ENCODE measurements at places on chromosomes 2 and 18.

GRCh38 chr2:23386339-23387220, 1.6 kb downstream of the KLHL29 start:
- H3K27me3 ChIP-seq: peaks cover 66% of the 10 kb centered on the region
- DNase-seq: peak; percentile 67
- H3K36me3 ChIP-seq: no peaks in the 10 kb centered on the region
- peak overlapping the region; percentile 22 for H3K27ac ChIP-seq
- H3K4me3 ChIP-seq: peak overlapping the region; percentile 93
- H3K4me1 ChIP-seq: peaks cover 25% of the 10 kb centered on the region

DNA sequence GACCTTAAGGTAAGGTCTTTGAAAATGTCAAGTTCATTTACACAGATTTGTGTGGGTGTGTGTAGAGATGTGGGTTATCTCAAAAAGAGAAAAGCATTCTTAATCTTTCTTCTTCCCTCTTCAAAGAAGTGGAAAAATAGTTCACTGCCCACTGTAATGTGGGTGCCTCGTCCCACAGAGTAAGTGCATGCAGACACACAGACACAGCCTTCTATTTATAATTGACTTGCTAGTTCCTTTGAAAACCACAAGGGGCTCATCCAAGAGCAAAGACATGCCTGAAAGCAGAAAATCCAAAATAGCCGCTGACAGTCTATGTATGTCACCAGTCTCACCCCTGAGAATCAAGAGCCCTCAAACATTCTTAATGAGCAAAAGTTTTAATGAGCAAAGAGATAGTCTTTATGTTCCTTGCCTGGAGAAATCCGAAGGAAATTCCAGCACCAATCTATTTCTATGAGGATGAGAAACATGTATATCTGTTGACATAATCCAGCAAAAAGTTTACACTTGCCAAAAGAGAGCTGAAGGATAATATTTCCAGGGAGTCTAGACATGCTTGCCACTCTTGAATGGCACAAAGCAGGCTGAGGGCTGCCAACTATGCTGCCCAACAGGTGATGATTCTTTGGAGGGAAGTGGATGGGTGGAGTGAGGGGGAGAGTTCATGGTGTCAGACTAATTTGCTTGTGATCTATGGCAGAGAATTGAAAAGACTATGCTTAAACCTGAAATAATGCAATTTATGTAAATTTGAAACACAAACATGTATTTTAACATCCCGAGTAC, 93.9 kb downstream of the ACVR1 start:
- H3K36me3 ChIP-seq: peaks cover 26% of the 10 kb centered on the region
- no peak overlapping the region for H3K4me3 ChIP-seq
- no peaks in the 10 kb centered on the region for H3K27me3 ChIP-seq
- H3K27ac ChIP-seq: no peak overlapping the region
- DNase-seq: no peak

DNA sequence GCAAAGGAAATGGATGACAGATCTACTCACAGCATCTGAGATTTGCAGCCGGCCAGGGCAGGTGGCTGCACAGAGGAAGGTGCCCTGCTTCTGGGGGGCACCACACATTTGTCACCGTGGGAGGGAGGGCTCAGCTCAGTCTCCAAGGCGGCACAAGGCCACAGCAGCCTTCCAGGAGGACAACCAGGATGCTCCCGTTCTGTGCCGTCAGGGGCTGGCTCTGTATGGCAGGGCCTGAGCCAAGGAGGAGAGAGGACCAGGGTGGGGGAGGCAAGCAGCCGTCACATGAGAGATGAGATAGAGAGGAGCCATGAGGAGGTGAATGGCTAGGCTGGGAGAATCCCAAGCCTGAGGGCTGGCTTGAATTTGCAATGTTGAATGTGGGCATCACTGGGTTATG, 4.6 kb upstream of the BOK start:
- peaks cover 5% of the 10 kb centered on the region for H3K36me3 ChIP-seq
- H3K4me1 ChIP-seq: peaks cover 13% of the 10 kb centered on the region
- no peak for DNase-seq

- no peak for DNase-seq
- no peak overlapping the region for H3K27ac ChIP-seq
- peaks cover 10% of the 10 kb centered on the region for H3K4me1 ChIP-seq
- no peak overlapping the region for H3K4me3 ChIP-seq
- H3K36me3 ChIP-seq: no peaks in the 10 kb centered on the region
Observed at GRCh38 chr2:179556425-179556824, 291.8 kb upstream of the SESTD1 start.

GRCh38 chr2:39413063-39413737, 23.9 kb downstream of the MAP4K3 start:
- H3K4me3 ChIP-seq: no peak overlapping the region
- H3K27ac ChIP-seq: no peak overlapping the region
- H3K27me3 ChIP-seq: no peaks in the 10 kb centered on the region
- H3K36me3 ChIP-seq: no peaks in the 10 kb centered on the region
- peaks cover 25% of the 10 kb centered on the region for H3K4me1 ChIP-seq
- DNase-seq: no peak

- peaks cover 5% of the 10 kb centered on the region for H3K27me3 ChIP-seq
- peaks cover 3% of the 10 kb centered on the region for H3K4me1 ChIP-seq
- peaks cover 6% of the 10 kb centered on the region for H3K36me3 ChIP-seq
Observed at GRCh38 chr2:133541376-133541775, 26.9 kb downstream of the NCKAP5 start.

GRCh38 chr2:158889135-158889853, 79.1 kb upstream of the TANC1 start:
- peaks cover 4% of the 10 kb centered on the region for H3K36me3 ChIP-seq
- no peak overlapping the region for H3K27ac ChIP-seq
- no peak for DNase-seq
- no peak overlapping the region for H3K4me3 ChIP-seq
- peaks cover 38% of the 10 kb centered on the region for H3K4me1 ChIP-seq
- peaks cover 3% of the 10 kb centered on the region for H3K27me3 ChIP-seq

GRCh38 chr2:84393829-84394228, 65.3 kb downstream of the SUCLG1 start:
- H3K4me1 ChIP-seq: no peaks in the 10 kb centered on the region
- no peaks in the 10 kb centered on the region for H3K36me3 ChIP-seq
- DNase-seq: no peak
- H3K27ac ChIP-seq: no peak overlapping the region
- H3K27me3 ChIP-seq: peaks cover 3% of the 10 kb centered on the region
- H3K4me3 ChIP-seq: no peak overlapping the region

DNA sequence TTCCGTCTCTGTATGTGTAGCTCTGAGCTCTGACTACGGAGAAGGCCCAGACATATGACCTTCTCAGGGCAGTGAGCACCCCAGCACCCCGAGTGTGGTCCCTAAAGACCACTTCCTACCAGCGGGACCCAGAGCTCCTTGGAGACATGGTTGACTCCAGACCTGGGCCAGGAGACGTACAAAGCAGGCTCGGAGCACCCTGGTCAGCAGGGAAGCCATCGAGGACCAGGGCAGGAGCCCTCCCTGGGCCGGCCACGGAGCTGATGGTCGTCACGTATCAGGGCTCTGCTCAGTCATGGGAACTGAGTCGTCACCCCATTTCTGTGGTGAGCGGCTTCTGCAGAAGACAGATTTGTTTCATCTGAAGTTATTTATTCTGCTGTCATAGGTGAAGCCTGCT, 12.8 kb upstream of the NEU4 start:
- peaks cover 51% of the 10 kb centered on the region for H3K4me1 ChIP-seq
- no peak overlapping the region for H3K27ac ChIP-seq
- DNase-seq: no peak
- H3K36me3 ChIP-seq: peaks cover 4% of the 10 kb centered on the region

GRCh38 chr2:208371634-208371935, 35.0 kb upstream of the PTH2R start:
- no peak for DNase-seq
- no peaks in the 10 kb centered on the region for H3K4me1 ChIP-seq
- no peaks in the 10 kb centered on the region for H3K36me3 ChIP-seq
- peaks cover 9% of the 10 kb centered on the region for H3K27me3 ChIP-seq
- no peak overlapping the region for H3K4me3 ChIP-seq

- no peak for DNase-seq
- H3K4me1 ChIP-seq: peaks cover 6% of the 10 kb centered on the region
- no peaks in the 10 kb centered on the region for H3K27me3 ChIP-seq
- no peak overlapping the region for H3K4me3 ChIP-seq
- no peaks in the 10 kb centered on the region for H3K36me3 ChIP-seq
- no peak overlapping the region for H3K27ac ChIP-seq
Observed at GRCh38 chr2:134261398-134262131, 7.7 kb downstream of the MGAT5 start.

DNA sequence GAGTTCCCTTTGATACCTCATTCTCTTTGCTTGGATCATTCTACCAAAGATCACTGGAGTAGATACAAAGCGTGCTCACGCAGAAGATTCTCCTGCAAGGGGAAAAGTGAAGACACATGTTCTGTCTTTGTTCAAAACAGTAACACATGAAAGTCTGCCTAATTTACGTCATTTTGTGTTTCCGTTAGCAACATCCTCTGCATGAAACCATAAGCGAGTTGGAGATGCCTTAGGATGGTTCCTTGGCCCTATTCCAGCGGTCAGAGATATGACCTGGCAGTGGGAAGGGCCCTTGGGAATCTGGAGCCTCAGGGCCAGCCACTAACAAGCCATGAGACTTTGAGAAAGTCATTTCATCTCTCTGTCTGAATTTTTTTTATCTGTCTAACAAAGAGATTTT, 180.9 kb upstream of the TWIST2 start:
- H3K4me1 ChIP-seq: peaks cover 4% of the 10 kb centered on the region
- H3K4me3 ChIP-seq: no peak overlapping the region
- H3K27ac ChIP-seq: no peak overlapping the region
- no peak for DNase-seq

DNA sequence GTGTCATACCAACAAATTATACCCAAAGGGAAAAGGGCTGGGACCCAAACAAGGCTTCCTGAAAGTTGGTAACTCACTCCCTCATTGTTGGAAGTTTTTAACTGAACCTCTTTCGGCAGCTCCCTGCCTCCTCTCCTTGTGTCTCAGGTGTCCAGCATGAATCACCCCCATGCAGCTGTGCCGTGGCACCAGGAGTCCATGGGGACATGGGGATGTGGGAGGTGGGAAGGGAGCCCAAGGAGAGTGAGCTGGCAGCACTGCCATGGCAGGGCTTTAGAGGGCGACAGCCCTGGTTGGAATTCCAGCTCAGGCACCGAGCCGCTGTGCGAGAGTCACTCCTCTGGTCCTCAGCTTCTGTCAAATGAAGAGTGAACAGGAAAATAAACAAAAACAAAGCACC, 12.5 kb upstream of the GYPC start:
- no peak for DNase-seq
- peaks cover 8% of the 10 kb centered on the region for H3K27me3 ChIP-seq
- H3K4me1 ChIP-seq: peaks cover 24% of the 10 kb centered on the region
- no peaks in the 10 kb centered on the region for H3K36me3 ChIP-seq
- no peak overlapping the region for H3K27ac ChIP-seq

GRCh38 chr18:49728542-49728941, 84.8 kb downstream of the ACAA2 start:
- DNase-seq: peak; percentile 53
- H3K4me3 ChIP-seq: no peak overlapping the region
- H3K4me1 ChIP-seq: peaks cover 46% of the 10 kb centered on the region
- H3K27me3 ChIP-seq: no peaks in the 10 kb centered on the region
- H3K36me3 ChIP-seq: no peaks in the 10 kb centered on the region

DNA sequence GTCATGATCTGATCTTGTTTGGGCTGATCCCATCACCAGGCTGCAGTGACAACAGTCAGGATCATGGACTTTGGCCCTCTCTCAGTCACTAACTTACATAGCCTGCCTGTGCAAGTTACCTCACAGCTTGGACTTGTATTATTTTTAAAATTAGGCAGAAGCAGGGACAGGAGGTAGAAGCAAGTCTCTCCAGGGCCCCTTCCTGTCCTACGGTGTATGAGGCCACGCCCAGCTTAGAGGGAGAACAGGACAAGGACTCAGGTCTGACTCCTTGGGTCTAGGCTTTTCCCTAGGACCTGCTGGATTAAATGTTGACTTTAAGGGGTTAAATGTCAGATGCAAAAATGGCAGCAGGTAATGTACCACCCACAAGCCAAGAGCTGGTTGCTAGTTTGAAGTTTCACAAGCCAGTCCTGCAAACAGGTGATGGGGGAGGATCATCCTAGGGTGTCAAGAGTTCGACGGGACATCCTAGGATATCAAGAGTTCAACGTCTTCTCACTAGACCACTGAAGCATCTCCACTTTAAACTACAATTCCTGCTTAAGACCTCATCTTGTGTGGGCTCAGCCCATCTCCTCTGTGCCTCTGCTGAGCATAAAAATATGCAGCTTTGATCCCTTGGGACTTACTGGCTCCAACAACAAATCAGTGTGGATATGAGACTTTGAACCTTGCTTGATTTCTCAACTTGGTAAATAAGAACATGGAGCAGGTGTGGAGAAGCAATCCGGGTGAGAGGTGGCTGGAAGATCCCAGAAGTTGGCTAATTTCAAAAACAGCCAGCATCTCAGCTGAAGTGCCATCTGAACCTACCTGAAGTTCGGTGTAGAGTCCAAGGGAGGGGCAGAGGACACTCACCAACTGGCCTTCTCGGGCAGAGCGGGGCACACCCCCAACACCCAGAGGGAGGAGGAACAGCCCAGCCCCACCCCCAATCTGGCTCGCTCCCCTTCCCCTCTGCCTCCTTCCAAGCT, 39.5 kb downstream of the SFXN5 start:
- H3K4me3 ChIP-seq: no peak overlapping the region
- no peak for DNase-seq

- peaks cover 8% of the 10 kb centered on the region for H3K4me1 ChIP-seq
- DNase-seq: no peak
- no peak overlapping the region for H3K4me3 ChIP-seq
- no peak overlapping the region for H3K27ac ChIP-seq
- H3K27me3 ChIP-seq: peaks cover 7% of the 10 kb centered on the region
Observed at GRCh38 chr2:127637725-127638252, 8.2 kb upstream of the GPR17 start.

- no peak overlapping the region for H3K4me3 ChIP-seq
- H3K27me3 ChIP-seq: no peaks in the 10 kb centered on the region
- no peak overlapping the region for H3K27ac ChIP-seq
- no peaks in the 10 kb centered on the region for H3K36me3 ChIP-seq
Observed at GRCh38 chr2:157336137-157337010, 10.8 kb upstream of the ERMN start.

DNA sequence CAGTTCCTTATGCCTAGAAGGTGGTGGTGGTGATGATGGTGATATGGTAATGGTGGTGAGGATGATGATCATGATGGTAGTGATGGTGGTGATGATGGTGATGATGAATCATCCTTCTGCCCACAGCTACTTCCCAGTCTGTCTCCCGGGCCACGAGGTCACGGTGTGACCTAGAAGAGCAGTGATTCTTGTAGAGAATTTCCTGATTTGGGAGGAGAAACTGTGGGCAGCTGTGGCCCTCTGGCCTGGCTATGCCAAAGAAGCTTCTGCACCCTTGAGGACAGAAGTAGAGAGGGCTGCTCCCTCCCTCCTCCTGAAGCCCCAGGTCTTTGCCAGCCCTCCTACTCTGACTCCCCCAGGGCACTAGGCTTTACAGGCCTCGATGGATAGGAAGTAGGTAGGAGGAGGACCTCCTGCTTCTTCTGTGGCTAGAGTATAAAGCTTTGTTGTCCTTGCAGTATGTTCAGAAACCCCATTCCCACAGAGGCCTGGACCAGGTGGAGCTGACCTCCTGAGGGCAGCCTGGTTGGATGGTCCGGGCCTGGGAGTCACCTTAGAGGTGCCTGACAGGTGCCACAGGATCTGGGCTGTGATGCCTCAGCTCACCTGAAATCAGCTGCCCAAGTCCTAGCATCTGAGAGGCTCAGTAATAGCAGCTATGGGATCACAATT, 57.9 kb upstream of the EPAS1 start:
- no peak overlapping the region for H3K4me3 ChIP-seq
- H3K4me1 ChIP-seq: peaks cover 7% of the 10 kb centered on the region
- no peak overlapping the region for H3K27ac ChIP-seq

- H3K4me3 ChIP-seq: no peak overlapping the region
- no peaks in the 10 kb centered on the region for H3K36me3 ChIP-seq
- no peak for DNase-seq
- no peaks in the 10 kb centered on the region for H3K27me3 ChIP-seq
- peaks cover 22% of the 10 kb centered on the region for H3K4me1 ChIP-seq
Observed at GRCh38 chr2:142670362-142670761, 207.1 kb upstream of the KYNU start.

Data from nephron progenitor cell (in vitro differentiated cells).